Ovary (tissue), 10 donors: ENCODE measurements at places on chromosomes 16 and 17. TPM values are rescaled to one million over a fixed set of nuclear protein-coding genes. Genes with fewer than 3 reads are reported as not detected.

GRCh38 chr17:40317880-40318829, 9.2 kb downstream of the RARA start:
- DNase-seq: peak; percentile 96

GRCh38 chr17:2195729-2196128, 107.9 kb downstream of the SMG6 start:
- no peak for DNase-seq

GNG13 gene
- not detected for total RNA-seq

UBE2Z gene
- total RNA-seq: 58.2 TPM
